CD8-positive, alpha-beta memory T cell (primary cell): ENCODE measurements at places on chromosomes 11 and 22. TPM values are rescaled to one million over a fixed set of nuclear protein-coding genes. Genes with fewer than 3 reads are reported as not detected.

Gene PYGM
- 2.2 TPM for total RNA-seq

GRCh38 chr11:69232821-69233743 lies 60.9 kb upstream of the MYEOV start:
- no peak overlapping the region for H3K4me3 ChIP-seq
- no peaks in the 10 kb centered on the region for H3K27me3 ChIP-seq
- H3K4me1 ChIP-seq = no peaks in the 10 kb centered on the region

DNA sequence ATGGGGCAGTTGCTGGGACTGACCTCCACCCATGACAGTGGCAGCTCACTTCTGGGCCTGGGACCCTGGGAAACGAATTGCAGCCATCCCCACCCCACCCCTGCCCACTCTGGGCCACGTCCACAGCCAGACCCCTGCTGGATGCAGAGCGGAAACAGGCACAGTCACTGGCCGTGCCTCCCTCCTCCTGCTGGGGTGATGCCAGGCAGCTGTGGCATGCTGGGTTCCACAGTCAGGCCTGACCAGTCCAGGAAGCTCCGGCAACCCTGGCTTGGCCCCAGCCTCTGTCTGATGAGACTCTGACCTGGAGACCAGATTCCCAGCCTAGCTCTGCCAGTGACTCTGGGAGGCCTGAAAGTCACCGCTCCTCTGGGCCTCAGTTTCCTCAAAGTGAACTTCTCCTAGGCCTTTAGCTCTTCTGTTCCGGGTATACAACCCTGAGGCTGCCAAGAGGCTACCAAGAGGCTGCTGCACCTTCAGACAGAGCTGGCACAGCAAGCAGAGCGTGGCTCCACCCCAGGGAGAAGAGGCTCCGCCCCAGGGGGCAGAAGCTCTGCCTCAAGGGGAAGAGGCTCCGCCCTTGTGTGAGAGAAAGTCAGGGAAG lies 8.9 kb downstream of the SULT4A1 start:
- no peak overlapping the region for H3K27ac ChIP-seq
- no peaks in the 10 kb centered on the region for H3K4me1 ChIP-seq
- H3K36me3 ChIP-seq = no peaks in the 10 kb centered on the region
- H3K4me3 ChIP-seq = no peak overlapping the region
- DNase-seq = no peak
- no peaks in the 10 kb centered on the region for H3K27me3 ChIP-seq

DNA sequence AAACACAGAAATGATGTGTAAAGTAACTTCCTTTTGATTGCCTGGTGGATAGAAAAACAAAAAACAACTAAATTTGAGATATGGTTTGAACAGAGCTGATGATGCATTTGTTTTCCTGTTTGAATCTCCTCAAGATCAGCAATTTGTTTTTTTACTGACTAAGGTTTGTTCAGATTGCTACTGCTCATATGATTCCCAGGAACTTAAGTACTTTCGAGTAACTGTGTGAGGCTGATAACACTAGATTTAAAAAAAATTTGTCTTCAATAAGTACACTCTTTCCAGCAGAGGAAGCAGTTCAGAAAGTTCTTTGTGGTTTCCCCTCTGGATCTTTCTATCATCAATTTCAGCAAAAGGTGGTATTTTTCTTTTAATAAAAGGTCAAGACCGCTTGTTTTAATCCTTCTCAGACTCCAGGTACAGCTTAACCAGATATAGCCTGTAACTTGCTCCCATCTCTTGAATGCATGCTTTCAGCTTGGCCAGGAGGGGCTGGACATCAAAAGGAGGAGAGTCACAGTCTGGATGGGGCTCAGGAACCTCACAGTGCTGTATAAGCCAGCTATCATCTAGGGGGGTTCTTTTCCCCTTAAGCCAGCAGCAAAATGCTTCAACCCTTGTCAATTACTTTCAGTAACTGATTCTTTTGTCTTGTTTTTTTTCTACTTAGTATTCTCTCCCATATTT lies 12.3 kb upstream of the MS4A6E start:
- peaks cover 4% of the 10 kb centered on the region for H3K27me3 ChIP-seq
- H3K36me3 ChIP-seq = no peaks in the 10 kb centered on the region
- H3K4me1 ChIP-seq = no peaks in the 10 kb centered on the region

Gene AQP11
- 0.11 TPM for total RNA-seq

GRCh38 chr11:34907934-34908593 lies 8.1 kb downstream of the APIP start:
- H3K27ac ChIP-seq = no peak overlapping the region
- H3K4me1 ChIP-seq = no peaks in the 10 kb centered on the region
- no peaks in the 10 kb centered on the region for H3K27me3 ChIP-seq
- no peak overlapping the region for H3K4me3 ChIP-seq
- H3K36me3 ChIP-seq = no peaks in the 10 kb centered on the region

- H3K36me3 ChIP-seq = no peaks in the 10 kb centered on the region
- no peak for DNase-seq
- no peaks in the 10 kb centered on the region for H3K4me1 ChIP-seq
- no peak overlapping the region for H3K27ac ChIP-seq
- H3K27me3 ChIP-seq = no peaks in the 10 kb centered on the region
- no peak overlapping the region for H3K4me3 ChIP-seq
These were observed 141.1 kb upstream of the NARS2 start for GRCh38 chr11:78715639-78716311.

Gene GNG3
- total RNA-seq = not detected

Gene LDHAL6A
- total RNA-seq = not detected

- H3K36me3 ChIP-seq = no peaks in the 10 kb centered on the region
- H3K27me3 ChIP-seq = no peaks in the 10 kb centered on the region
- H3K27ac ChIP-seq = no peak overlapping the region
- H3K4me3 ChIP-seq = no peak overlapping the region
- no peaks in the 10 kb centered on the region for H3K4me1 ChIP-seq
- DNase-seq = no peak
These were observed 108.5 kb downstream of the TSPAN18 start for GRCh38 chr11:44835296-44835695.

DNA sequence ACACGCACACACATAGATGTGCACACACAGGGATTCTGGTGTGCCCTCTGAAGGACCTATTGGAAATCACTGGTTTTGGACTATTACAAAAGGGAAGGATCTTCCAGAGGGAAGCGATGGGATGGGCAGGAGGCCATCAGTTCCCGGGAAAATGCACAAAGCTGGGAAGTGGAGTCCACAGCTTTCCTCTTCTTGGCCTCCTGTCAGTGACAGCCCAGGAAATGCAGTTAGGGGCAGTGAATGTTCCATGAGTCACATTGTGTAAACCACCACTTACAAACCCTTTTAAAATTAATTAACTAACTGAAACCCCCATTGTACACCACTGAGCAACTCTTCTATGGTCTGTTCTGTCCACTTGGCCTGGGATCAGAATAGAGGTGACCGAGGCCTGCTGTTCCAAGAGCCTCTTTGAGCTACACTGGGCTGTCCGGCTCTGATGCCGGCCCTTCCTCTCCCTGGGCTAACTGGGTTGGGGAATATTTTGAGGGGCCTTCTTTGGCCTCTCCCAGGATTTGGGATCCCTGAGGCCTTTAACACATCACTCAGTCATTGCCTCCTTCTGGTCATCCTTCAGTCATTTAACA lies 137.7 kb downstream of the FEZ1 start:
- DNase-seq = no peak
- H3K36me3 ChIP-seq = no peaks in the 10 kb centered on the region
- H3K27ac ChIP-seq = no peak overlapping the region
- H3K4me3 ChIP-seq = no peak overlapping the region

GRCh38 chr22:28935713-28936112 lies 52.3 kb downstream of the ZNRF3 start:
- H3K27ac ChIP-seq = no peak overlapping the region
- no peak for DNase-seq
- H3K27me3 ChIP-seq = no peaks in the 10 kb centered on the region
- H3K4me1 ChIP-seq = no peaks in the 10 kb centered on the region

DNA sequence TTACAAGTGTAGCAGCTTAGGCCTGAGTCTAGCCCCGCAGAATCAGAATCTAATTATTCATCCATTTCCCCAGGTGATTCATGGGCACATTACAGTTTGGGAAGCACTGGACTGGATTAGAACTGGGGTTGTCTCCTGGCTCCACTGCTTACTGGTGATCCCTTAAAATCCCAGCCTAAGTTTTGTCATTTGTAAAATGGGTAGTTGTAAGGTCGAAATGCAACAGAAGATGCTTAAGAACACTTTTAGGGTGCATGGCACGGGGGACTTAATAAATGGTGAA lies 1.3 kb downstream of the STX3 start:
- peaks cover 18% of the 10 kb centered on the region for H3K4me1 ChIP-seq
- H3K27me3 ChIP-seq = no peaks in the 10 kb centered on the region
- DNase-seq = no peak
- no peaks in the 10 kb centered on the region for H3K36me3 ChIP-seq
